Stimulated activated CD4-positive, alpha-beta T cell treated with anti-CD3 and anti-CD28 coated beads, Interleukin-4, amount 100 ng/mL, for 48 hours (primary cell): ENCODE measurements at places on chromosomes 4 and X.

- no peak for DNase-seq
These were observed 74.4 kb downstream of the TMA16 start for GRCh38 chr4:163568843-163569242.

- DNase-seq, result no peak
These were observed 113.0 kb downstream of the PCDH7 start for GRCh38 chr4:30833206-30833605.

GRCh38 chrX:13742397-13743176 is 8.0 kb downstream of the OFD1 start:
- DNase-seq, result peak; percentile 37

GRCh38 chr4:137452799-137453198 is 79.5 kb downstream of the PCDH18 start:
- DNase-seq, result no peak

DNA sequence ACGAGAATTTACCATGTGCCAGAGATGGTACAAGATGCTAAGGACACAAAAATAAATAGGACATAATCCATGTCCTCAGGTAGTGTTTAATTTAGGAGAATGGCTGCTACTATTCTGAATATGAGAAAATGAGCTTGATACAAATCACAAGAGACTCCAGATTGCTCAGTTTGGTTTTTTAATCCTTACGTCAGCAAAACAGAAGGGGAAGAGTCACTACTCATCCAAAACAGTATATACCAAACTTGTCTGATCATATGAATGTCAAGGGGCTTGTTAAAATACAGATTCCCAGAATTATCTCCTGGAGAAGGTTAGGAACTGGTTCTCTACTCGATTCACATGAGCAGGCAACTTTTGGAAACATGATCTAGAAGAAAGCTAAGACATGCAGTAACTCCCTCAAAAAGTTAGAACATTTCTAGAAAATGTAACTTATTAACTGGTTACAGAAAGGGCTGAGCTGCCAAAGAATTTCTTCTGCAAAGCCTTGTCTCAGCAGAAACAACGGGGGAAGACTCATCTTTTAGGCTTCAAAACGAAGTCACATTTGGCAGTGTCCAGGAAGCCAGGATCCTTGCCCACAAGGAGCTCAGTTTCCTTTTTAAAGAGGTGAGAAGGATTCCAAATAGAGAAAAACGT is 3.4 kb downstream of the AIFM1 start:
- no peak for DNase-seq

GRCh38 chrX:37350034-37350365 is 836 bp downstream of the PRRG1 start:
- DNase-seq, result no peak

DNA sequence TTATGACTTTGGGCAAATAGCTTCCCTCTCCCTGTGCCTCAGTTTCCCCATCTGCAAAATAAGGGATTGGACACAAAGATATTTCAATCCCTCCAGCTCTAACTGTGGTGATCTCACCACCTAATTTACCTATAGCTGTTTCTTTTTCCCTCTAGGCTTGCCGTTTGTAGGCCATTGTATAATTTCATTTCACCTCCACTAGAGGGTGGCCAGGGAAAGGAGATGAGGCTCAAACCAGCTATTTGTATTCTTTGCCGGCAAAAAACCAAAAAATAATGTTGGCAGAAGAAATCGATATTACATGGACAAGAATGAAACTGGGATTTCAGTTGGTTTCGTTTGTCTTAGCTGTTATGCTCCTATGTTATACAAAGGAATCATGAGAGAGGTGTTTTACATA is 36.1 kb upstream of the DOCK11 start:
- DNase-seq, result no peak

DNA sequence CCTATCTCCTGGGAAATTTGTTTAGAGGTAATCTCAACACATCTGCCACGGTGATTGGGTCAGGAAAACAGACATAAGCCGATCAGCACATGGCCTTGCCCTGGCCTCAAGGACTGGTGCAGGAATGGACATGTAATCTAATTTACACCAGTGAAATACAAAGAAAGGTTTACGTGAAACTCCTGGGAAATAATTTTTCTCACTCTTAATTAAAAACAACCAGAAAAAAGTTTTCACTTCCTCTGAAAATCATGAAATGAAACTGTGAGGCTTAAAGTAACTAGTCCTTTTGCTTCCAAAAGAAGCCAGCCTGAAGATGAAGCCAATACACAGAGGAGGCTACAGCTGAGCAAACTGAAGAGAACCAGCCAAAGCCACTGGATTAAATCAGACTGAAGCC is 154.1 kb upstream of the FAM241A start:
- no peak for DNase-seq

GRCh38 chrX:41043674-41044345 is 41.4 kb upstream of the USP9X start:
- DNase-seq, result no peak

- DNase-seq, result no peak
These were observed 424.3 kb downstream of the ARAP2 start for GRCh38 chr4:35820003-35820402.

- no peak for DNase-seq
These were observed 62.0 kb downstream of the ATP8A1 start for GRCh38 chr4:42594888-42595287.

GRCh38 chrX:149871940-149872339 is 9.0 kb upstream of the MAGEA8 start:
- DNase-seq, result peak; percentile 43

GRCh38 chr4:82811838-82812341 is 13.3 kb upstream of the SCD5 start:
- DNase-seq, result no peak

DNA sequence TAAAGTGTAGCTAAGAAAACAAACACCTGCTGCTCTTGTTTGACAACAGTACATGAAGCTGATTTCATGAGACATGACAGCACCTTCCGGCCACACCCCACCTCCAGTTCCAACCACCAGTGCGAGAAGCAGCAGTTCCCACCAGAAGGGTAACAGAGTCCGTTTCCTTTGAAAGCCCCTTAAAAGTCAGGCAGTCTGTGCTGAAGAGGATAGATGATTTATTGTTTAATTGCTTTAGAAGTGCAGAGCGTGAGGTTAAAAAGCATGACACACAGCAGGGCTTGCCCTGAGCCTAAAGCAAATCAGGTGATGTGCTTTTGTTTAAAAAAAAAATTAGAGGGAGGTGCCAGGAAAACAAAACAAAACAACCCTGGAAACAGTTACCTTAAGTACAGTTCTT is 82.6 kb downstream of the HADH start:
- no peak for DNase-seq

- no peak for DNase-seq
These were observed 231.9 kb upstream of the BCOR start for GRCh38 chrX:40329616-40330015.

DNA sequence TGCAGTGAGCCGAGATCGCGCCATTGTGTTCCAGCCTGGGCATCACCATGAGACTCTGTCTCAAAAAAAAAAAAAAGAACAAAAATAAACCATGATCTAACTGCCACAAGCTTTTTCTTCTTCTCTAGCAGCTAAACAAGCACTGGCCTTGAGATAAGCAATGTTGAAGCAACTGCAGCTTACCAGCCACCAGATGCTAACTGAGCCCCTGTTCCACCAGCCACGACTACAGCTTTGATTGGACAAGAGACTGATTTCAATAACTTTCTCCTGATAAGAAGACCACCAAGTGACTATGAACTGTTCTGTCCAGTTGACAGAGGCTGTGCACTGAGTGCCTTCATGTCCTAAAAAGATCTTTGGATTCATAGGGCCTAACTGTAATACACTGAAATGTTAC is 58.5 kb downstream of the DCTD start:
- no peak for DNase-seq

DNA sequence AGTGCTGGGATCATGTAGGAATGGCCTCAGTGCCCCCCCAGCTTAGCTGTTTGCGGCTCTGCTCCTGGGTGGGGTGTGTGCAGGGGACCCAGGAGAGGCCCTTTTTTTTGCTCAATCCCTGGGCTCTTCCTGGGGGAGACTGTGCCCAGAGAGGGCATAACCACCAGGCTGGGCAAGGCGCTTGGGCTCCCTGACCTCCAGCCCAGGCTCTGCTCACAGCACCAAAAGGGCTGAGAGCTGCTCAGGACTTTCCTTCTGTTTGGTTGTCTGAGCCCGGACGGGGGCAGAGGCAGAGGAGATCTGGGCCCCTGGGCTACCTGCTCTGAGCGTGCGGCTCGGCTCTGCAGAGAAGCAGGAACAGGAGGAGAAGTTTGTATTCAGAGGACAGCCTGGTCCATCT is 64.7 kb downstream of the PSAPL1 start:
- DNase-seq, result no peak

- DNase-seq, result no peak
These were observed 229.2 kb downstream of the RBMX2 start for GRCh38 chrX:130631011-130631410.

GRCh38 chr4:187469627-187470026 is 525.9 kb upstream of the ZFP42 start:
- DNase-seq, result no peak

GRCh38 chr4:104248726-104249125 is 246.0 kb downstream of the CXXC4 start:
- no peak for DNase-seq

- no peak for DNase-seq
These were observed 2.7 kb upstream of the TIMP1 start for GRCh38 chrX:47579537-47579936.

DNA sequence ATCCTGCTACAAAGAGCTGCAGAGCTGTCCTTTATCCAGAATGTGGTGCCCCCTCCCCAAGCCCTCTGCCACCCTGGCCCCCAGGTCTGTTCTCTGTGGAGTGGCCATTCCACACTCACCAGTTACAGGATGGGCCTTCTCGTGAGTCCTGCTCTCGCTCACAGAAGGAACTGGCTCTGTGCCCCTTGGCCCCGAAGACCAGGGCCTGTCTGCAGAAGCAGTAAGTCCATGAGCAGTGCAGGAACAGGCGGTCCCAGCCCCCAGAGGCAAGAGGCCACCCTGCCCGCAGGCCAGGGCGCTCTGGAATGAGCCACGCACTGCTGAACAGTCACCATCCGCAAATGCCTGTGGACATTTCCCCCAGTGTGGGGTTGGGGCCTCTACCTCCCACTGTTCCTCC is 92.2 kb downstream of the DCTD start:
- DNase-seq, result no peak

DNA sequence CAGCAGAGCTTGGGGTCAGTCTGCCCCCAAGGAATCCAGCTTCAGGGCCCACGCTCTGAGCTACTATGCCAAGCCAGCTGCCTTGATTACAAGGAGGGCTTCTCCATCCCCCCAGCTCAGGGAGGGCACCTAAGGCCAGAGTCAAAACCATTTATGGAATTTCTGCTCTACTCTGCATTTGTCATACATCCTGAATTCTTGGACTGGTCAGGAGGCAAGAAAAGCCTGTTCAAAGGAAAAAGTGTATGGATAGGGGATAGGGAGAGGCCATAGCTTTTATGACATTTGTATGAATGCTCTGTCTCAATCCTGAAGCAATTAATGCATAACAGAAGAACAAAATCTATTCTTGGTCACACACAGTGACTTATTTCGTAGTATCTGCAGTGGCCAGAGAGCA is 32.2 kb downstream of the EDNRA start:
- DNase-seq, result no peak

DNA sequence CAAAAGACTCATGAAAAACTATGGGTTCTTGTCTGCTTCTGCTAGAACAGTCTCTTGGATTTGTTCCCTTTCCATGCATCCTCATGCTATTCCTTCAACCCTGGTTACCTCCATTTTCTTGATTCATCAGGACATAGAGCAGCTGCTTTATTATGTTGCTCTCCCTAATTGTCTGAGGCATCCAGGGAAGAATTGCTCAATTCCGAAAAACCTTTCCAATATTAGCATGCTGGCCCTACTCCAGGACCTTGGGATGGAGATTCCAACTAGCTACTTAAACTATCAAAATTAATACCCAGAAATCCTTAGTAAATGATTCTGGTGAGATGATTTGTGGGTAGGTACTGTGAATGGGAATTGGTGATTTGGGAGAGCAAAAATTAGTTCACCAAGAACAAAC is 56.6 kb upstream of the FAM47B start:
- no peak for DNase-seq

- DNase-seq, result no peak
These were observed 9.7 kb downstream of the MAEA start for GRCh38 chr4:1299301-1299860.

- DNase-seq, result peak; percentile 32
These were observed at the start of gene MID2 for GRCh38 chrX:107825698-107826237. Gene MID2 (plus strand): TSS chrX:107825866. CDS start chrX:107826427, 561 bp downstream.

DNA sequence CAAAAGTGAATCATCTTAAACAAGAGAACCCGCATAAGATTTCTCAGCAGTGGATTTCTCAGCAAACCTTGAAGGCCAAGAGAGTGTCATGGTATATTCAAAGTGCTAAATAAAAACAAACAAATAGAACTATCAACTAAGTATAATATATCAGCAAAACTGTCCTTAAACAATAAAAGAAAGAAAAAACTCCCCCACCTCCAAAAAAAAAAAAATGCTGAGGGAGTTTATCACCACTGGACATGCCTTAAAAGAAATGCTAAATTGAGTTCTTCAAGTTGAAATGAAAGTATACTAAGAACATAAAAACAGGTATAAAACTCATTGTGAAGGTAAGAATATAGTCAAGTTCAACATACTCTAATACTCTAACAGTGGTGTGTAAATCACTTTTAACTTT is 53.9 kb upstream of the EPGN start:
- no peak for DNase-seq

- no peak for DNase-seq
These were observed 82.3 kb downstream of the ARHGAP24 start for GRCh38 chr4:85557016-85557901.

GRCh38 chrX:134236626-134237614 is at the start of gene CCDC160:
Gene CCDC160 (plus strand): TSS chrX:134237182. CDS start chrX:134244801, 7,619 bp downstream.
- no peak for DNase-seq

DNA sequence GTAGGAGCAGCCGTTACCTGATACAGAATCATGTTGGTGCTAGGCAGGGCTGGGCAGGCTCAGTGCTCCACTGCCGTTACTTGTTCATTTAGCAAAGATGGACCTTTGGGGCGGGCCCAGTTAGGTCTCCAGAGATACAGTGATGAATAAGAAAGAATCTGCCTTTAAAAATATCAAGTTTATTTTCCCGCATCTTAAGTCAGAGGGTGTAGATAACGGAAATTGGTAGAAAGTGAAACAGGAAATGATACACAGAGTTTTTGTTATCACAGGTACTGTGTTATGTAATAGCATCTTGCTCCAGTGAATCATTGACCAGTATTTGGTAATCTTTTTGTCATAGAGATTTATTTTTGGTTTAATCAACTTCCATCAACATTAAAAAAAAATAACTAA is 5.5 kb downstream of the TMEM131L start:
- DNase-seq, result no peak

DNA sequence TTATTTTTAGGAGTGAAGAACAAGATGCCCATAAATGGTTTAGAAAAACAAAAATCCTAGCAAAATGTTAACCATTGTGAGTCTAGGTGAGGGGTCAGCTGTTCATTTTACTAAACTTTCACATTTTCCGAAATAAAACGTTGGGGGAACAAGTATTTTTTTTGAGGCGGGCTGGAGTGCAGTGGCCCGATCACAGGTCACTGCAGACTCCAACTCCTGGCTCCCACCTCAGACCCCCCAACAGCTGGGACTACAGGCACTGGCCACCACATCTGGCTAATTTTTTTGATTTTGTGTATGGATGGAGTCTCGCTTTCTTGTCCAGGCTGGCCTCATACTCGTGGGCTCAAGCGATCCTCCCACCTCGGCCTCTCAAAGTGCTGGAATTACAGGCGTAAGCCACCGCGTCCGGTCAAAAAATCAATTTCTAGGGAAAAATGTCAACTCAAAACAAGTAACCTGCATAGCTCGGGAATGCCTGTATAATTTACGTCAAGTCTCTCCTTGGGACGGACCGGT is 742 bp upstream of the TAF1 start:
- no peak for DNase-seq

- DNase-seq, result no peak
These were observed 25.1 kb downstream of the FAT1 start for GRCh38 chr4:186698525-186698924.

- no peak for DNase-seq
These were observed 9.8 kb upstream of the ARX start for GRCh38 chrX:25025615-25026014.
